ENCODE measurements at places on chromosomes 3 and 15.

DNA sequence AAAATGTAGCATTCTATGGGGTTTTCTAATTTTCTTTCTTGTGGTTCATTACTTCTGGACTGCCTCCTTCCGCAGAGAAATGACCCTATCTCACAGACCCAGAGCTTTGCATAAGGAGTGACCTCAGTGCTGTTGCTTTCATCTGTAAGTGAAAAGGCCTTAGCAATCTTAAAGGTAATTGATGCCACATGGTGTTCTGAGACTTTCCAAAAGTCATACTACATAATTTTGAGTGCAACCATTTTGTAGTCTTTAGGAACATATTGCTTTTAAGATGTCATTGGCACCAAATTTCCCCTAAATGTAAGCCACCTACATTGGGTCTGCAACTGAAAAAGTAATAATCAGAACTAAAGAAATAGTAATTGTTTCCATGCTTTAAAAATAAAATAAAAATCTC, 9.2 kb upstream of the HHLA2 start:
- DNase-seq = no peak

GRCh38 chr3:25427563-25427941, 511 bp upstream of the RARB start:
- no peak for DNase-seq

DNA sequence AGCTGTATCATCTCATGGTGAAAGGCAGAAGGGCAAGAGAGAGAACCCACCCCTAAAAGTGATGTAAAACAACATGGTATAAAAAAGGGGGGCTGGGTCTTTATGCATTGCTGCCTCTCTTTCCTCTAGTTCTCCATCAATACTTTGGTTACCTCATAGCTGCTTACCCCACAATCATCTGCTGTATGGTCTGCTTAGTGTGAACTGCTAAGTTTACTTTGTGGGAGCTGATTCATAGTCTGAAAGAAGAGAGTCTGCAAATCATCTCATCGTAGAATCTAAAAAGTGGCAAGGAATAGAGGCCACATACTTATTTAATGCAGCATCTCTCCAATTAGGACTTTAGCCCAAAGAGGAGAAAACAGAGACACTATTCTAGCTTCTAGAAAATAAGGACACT, 546.8 kb downstream of the GBE1 start:
- no peak for DNase-seq

DNA sequence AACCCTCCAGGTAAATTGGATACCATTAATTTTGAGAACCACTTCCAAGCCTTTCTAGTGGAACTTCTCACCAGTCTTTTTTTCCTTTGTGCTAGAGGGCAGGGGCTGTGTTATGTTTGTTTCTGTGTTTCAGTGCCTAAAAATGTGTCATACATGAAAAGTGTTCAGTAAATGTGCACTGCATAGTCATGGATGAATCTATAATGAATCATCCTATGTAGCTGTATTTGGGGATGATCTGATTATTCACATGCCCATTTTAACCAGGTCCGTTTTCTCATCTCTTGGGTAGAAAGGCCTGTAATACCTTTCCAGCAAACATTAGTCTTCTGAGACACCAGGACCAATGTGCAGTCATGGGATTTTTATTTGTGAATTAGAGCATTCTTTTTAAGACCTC, 583.0 kb upstream of the GOLIM4 start:
- no peak for DNase-seq

- DNase-seq = no peak
Observed at GRCh38 chr15:94480289-94480834, 249.0 kb downstream of the MCTP2 start.

DNA sequence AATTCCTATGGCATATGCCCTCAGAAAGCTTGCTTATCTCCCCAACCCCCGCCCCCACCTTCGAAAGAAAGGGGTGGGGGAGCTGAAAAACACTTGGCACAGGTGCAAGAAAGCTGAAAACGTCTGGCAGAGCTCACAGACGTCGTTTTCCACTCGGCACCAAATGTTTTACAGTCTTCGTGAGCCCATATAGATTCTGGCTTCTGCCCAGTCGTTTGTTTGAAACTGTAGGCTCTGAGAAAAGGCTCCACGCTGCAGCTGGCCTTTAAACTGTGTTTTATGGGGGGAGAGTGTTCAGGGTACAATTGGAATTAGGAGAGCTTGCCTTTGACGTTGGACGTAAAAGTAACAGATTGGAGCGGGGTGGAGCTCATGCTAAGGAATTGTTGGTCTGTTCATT, 130.3 kb downstream of the MDFIC2 start:
- DNase-seq = no peak

DNA sequence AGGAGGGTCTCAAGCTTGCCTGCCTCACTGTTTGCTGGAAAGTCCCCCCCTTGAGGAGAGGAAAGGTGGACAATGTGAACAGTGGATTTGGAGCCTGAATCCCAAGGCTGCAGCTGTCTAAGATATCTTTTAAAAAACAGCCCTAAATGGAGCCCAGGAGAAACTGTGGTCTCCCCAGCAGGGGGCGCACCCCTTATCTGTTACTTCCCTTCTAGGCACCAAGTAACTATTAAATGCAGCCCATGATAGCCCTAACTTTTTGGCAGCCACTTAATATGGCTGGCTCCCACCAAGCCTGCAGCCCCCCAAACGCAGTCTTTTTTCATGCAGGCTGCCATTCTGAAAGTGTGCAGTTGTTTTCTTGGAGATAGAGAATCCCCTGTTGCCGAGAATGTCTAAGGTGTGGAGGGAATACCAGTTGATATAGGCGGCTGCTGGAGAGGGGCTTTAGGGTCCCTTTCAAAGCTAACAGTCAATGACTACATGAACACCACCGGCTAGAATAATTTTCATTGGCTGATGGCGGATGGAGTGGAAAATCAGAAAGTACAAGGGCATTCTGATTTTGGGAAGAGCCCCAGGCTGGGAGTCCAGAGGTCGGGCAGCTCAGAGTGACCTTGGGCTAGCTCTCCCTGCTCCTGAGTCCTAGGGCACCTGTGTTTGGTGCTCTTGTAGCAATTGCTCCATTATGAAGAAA, 1.3 kb downstream of the RHCG start:
- no peak for DNase-seq

DNA sequence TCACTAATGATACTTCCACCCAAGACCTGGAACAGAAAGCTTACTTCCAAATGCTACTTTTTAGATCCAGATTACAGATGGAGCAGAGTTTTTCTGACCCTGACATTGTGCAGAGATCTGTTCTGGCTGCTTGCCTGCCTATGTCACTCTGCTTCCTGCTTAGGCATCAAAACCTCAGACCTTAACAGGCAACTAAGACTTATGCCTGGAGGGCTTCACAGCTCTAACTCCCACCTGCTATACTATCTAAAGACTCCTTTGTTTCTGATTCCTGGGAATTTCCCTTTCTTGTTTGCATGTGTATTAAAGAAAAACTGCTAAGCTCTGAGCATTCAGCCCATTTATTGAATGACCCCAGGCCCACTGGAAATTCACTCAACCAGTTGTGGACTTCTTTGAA, 157.4 kb upstream of the NPHP3 start:
- no peak for DNase-seq

DNA sequence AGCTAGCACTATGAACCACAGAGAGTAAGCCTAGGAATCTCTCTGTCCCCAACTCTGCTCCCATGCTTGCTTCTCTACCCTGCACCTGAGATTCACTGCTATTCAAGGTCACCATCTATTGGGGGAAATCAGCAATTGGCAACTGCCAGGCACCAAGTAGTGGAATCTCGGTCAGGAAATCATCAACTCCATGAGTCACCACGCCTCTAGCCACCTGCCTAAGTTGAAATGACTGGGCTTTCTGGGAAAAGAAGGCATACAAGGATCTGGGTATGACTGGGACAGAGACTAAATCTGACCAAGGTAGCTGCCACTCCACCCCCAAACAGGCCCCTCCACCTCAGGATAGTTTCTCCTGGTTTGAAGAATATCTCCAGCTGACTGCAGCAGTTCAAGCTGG, 464.1 kb upstream of the CBLB start:
- no peak for DNase-seq
